Fibroblast of skin of right biceps (primary cell): ENCODE measurements at places on chromosomes 3 and 15.

DNA sequence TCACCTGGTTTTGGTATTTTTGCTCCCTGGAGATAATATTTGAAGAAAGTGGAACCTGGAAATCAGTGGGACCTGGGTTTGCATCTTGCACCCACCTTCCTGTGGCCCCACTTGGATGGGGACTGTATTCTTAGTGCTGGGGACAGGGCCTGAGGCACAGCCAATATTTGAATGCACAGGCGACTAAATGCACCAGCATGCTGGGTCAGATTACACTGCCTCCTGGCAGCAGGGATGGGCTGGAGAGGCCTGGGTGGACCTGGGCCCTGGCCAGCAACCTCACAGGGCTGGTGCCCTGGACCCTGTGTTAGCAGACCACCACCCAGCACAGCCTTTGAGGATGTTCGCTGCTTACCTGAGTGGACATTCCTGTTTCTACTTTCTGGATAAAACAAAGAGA lies 10.5 kb downstream of the ITIH4 start:
- no peak for DNase-seq

DNA sequence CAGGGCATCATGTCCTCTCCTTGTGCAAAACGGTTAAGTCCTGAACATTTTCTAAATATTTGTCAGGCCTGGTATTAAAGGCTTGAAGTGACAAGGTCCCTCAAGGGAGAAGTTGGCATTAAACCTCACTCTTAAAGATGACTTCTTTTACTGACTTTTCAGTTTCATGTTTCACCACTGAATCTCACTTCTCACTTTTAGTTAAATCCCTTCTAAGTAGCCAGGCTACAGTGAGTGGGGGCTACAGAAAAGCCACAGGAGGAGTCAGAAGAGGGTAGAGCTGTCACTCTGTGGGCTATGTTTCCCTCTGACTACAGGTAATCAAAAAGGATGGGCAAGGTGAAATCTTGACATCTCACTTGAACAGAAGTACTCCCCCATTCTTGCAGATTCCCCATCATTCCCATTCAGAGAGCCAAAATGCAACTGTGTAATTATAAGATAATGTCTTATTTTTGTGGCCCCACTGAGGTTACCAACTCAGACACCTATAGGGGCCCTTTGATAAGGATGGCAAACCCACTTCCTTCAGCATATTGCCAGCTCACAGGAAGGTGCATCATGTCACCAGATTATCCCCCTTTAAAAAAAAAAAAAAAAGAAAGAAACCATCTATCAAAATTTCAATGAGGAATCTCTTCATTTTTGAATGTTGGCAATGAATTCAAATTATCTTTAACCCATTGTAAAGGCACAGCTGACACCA lies 790.1 kb upstream of the CFAP20DC start:
- no peak for DNase-seq

- DNase-seq: peak; percentile 99
These were observed 375.6 kb upstream of the TPRG1 start for GRCh38 chr3:188796122-188796631.

- no peak for DNase-seq
These were observed 3.7 kb downstream of the MELTF start for GRCh38 chr3:197025736-197026480.

DNA sequence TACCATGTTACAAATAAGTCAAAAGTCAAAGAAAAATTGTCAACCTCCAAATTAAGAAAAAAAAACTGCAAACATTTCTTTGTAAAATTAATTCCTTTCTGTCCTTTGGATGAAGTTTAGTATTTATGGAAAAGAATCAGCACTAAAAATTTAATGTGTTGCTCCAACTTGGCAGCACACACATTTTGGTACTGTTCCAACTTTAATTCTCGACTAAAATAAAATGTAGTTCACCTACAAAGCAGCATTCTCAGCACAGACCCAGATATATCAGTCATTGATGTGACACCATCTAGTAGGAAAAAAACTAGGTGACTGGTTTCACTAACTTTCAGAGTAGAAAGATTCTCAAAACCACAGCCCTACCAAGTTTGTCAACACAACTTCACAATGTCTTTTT lies 131.7 kb upstream of the ROBO2 start:
- DNase-seq: no peak
